Anterior cingulate cortex (tissue), 58 donors: ENCODE measurements at places on chromosomes 7 and 10.
A peak's percentile ranks its signal among the peaks of the same experiment; 100 is the strongest.

DNA sequence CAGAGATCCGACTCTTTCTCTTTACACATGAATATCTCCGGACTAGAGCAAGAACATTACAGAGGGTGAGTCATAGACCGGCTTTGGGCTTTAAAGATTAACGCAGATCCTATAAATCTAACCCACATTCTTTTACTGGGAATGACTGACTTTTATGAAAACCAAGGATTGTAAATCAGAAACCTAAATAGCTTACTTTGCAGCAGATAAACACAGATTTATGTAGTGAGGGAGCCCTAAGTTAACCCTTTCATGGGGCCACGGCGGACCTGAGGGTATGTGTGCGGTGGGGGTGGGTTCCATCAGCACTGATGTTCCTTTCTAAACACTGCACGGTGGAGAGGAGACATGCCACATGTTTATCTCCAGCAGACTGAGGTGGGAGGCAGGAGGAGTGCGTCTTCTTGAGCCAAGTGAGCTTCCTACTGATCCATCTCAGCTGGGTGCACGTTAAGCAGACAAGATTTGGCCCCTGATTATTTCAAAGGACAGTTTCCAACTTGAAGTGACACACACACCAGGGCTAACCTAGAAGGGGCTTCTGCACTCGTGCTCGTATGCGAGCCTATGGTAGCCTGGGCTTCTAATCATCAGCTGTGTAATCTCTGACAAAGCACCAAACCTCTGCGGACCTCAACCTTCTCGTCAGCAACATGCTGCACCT, 127.6 kb downstream of the WDR11 start:
- no peak for DNase-seq

- DNase-seq = no peak
Observed at GRCh38 chr7:109930049-109930448, 1160.9 kb upstream of the LRRN3 start.

DNA sequence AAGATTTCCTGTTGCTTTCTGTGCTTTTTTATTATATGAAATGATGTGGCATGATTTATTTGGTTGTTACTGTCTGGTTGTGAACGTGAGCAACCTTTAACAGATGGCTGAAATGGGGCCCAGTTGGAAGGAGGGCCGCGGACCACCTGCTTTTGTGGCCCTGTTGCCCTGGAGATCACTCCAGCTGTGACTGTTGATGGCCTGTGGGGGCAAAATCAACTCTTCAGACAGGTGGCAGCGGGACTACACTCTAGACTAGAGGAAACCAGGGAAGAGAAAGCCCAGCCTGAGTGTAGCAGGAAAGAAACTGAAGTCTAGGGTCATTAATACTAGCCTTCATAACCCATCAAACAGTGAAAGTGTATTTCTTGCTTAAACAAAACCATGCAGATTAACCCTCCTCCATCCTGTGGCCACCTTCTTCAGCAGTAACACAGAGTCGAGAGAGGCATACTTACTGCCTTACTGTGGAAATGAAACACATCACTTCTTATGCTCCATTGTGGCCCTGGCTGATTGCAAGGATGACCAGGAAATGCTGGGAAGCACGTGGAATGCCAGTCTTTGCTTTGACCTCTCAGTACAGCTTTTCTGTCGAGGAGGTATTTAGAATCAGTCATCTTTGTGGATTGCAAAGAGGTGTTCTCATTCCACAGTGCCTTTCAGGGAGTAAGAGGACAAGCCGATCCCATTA, 80.5 kb downstream of the CCNY start:
- no peak for DNase-seq

GRCh38 chr7:51160990-51161615, 155.5 kb downstream of the COBL start:
- DNase-seq = peak; percentile 69

GRCh38 chr10:7491230-7491629, 80.4 kb upstream of the SFMBT2 start:
- no peak for DNase-seq

GRCh38 chr7:98788966-98789365, 80.8 kb downstream of the TMEM130 start:
- DNase-seq = no peak

- no peak for DNase-seq
Observed at GRCh38 chr10:127344346-127344745, 148.0 kb upstream of the INSYN2A start.

- no peak for DNase-seq
Observed at GRCh38 chr7:124796771-124797170, 31.2 kb upstream of the GPR37 start.

- DNase-seq = peak; percentile 26
Observed at GRCh38 chr10:101566333-101567164, 21.5 kb downstream of the POLL start.

DNA sequence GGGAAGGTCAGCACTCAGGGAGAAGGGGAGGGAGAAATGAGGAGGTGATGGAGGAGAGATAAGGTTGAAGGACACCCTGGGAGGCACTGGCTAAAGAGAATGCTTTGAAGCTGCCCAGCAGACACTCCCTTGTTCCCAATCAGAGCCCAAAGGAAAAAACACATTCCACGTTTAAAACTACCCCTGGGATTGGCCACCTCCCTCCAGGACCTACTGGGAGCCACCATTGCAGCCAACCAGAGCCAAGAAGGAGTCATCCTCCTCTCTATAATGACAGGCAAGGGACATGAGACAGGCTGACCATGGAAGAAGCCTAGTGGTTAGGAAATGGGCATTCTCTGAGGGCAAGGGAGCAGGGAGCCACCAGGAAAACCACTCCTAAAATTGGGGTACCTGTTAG, 43.8 kb downstream of the MYO1G start:
- no peak for DNase-seq

DNA sequence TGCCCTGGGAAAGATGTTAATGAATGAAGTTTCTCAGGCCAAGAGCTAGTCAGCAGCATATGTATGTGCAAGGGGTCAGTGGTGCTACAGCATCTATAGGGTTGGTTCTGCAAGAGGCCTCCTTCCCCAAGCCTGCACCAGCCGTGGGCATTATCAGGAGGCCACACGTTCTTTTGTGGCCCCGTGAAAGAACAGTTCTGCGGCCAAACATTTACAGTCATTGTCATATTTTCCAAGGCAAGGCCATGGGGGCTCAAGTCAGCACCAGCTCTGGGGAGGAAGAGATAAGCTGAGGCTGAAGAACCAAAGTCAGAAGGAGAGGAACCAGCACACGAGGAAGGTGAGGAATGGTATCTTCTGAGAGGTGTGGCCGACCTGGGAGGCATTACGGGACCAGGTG, 54.4 kb upstream of the TMEM72 start:
- no peak for DNase-seq

GRCh38 chr10:116538456-116538855, 7.3 kb upstream of the PNLIP start:
- DNase-seq = no peak

DNA sequence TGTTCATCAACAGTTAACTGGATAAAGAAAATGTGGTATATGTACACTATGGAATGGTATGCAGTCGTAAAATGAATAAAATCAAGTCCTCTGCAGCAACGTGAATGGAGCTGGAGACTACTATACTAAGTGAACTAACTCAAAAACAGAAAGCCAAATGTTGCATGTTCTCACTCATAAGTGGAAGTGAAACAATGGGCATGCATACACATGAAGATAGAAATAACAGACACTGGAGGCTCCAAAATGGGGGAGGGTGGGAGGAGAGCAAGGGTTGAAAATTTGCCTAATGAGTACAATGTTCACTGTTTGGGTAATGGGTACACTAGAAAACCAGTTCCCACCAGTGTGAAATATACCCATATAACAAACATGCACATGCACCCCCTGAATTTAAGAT, 179.5 kb downstream of the ZWINT start:
- no peak for DNase-seq

DNA sequence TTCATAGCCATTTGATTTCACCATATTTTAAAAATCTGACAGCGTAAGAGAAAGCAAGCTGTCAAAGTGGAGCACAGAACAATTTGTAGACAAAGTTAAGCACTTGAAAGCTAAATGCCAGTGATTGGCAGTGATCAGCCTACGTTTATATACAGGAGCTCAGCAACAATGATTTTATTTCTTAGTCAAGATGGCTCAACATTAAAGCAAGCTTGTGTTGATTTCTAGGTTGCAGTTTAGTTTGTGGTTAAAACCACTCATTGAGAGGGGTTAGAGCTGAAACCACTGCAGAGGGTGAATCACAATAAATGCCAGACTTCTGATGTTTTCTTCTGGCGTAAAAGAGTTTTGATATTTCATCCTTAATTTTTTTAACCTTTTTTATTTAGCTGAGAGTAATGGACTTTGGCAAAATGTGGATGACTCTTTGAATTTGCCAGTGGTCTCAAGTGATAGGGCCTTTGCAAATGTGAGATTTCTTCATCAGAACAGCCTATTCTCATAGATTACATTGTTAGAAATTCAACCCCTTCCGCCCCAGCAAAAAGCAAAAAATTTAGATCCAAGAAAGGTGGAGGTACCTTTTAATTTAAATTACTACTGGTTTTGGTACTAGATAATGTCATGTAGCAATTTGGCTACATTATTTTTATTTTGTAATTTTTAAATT, 73.8 kb downstream of the SHOC2 start:
- DNase-seq = no peak

DNA sequence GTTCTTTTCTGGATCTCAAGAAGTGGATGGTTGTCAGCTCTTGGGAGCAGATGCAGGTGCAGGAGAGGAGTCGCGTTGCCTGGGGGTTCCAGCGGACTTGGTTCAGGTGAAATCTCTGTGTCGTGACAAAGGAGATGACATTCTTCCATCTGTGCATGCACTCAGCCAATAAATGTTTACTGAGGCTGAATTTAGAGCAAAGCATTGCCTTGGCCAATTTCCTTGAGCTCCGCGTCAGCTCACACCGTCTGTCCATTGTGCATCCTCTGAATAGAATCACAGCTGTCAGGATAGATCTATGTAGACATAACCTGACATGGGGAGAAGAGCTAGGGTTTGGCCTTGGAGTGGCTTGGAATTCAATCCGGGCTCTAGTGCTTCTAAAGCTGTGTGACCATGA, 343.7 kb downstream of the GLRX3 start:
- DNase-seq = no peak

- DNase-seq = no peak
Observed at GRCh38 chr7:3510101-3511020, 209.3 kb downstream of the SDK1 start.

DNA sequence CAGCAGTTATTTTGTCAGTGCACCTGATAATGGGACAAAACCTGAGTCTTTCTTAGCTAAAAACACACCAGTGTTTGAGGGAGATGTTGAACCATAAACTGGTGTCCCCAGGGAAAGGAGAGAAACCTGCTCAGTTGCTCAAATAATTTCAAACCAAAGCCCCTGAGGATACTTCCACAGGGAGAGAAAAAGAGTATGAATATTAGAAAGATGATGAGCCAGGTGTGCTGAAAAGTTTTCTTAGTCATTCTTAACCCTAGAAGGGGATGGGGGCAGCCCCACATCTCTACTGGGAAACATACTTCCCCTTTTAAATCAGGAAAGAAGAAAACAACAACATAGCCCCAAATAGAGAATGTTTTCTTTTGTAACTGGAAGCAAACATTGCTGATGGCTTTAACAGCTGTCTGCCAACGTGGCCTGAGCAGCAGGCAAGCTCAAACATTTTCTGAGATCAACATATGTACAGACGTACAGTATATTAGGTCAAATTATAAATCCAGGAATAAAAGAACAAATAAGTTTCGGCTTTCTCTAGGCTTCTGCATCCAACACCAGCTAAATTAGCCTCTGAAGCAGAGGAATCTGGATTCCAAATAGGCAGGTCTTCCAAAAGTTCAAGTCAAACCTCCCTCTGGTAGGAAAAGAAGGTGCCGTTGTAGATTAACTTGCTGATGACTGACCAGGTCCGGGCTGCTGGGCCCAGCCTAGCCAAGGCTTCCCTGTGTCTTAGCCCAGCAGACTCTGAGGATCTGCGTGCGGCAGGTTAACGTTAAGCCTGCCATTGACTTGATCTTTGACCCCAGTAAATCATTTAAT, 30.5 kb upstream of the FBXW4 start:
- DNase-seq = no peak

- DNase-seq = peak; percentile 74
Observed at GRCh38 chr10:117541405-117541908, 1.1 kb upstream of the EMX2 start.

DNA sequence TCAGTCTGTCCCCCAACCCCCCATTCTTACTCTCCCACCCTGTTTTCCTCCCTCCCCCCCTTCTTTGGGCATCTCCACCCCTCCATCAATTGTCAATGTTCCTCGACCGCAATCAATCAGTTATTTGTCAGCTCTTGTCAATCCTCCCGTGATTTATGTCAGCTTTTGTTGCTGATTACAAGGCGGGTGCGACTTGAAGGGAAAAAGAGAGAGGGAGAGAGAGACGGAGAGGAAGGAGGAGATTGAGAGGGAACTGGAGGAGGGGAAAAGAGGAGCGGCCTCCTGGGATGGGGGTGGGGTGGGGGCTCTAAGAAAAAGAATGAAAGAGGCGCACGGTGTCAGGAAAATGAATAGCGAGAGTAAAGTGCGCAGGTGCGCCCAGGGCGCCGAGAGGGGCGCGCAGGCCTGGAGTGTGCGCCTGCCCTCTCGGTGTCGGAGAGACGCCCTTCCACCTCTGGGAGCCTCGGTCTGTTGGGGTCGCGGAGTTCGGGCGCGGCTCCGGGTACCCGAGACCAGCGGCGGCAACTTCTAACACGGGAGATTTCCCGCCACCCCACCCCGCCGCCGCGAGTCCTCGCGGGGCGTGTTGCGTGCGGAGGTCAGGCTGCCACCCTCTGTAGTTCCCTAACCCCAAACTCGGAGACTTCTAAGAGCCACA, 1.1 kb upstream of the ZNF503 start:
- DNase-seq = no peak

DNA sequence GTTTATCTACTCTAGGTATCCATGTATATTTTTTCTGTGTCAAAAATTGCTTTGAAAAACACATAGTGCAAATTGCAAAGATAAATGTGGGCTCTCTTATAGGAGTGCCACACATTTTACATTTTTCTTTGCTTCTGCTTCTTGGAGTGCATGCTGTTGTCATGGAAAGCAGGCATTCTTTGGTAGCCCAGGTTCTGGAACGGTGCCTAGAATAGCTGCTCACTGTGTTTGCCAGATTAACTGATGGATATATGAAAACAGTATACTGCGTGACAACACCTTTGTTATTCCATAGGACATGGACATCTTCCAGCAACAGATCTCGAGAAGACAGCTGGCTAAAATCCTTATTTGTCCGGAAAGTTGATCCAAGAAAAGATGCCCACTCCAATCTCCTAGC, 13.4 kb downstream of the NIPSNAP2 start:
- peak; percentile 32 for DNase-seq

DNA sequence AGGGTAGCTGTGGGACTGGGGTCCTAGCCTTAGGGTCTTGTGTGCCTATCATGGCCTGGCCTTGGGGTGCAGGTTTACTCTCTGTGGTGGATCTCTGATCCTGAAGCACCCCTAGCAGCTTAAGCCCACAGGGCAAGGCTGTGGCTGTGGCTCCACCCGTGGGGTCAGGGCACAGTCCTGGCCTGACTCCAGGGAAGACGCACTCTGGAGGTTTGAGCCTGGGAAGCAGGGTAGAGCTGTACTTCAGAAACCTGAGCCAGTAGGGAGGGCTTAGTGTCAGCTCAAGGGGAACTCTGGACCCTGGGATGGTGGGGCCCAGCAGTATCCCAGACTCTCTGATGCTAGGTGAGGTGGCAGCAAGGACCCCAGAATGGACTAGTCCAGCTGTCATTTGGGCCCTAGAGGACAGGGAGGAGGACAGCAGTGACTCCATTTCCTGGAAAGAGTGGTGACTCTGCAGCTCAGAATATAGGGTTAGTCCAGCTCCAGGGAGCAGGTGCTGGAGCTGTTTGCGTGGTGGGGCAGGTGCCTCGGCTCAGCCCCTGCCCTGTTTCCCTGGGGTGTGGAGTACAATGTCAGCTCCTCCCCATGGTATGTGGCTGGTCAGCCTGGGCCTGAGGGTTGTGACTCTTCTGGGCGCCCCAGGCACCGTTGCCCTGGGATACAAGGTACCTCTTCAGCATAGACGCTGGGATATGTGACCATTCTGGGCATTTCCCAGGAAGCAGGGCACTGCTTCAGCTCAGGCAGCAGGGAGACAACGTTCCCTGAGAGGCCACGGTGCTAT, 15.8 kb downstream of the GTPBP4 start:
- DNase-seq = no peak
